ENCODE measurements at places on chromosomes 1 and 21.

DNA sequence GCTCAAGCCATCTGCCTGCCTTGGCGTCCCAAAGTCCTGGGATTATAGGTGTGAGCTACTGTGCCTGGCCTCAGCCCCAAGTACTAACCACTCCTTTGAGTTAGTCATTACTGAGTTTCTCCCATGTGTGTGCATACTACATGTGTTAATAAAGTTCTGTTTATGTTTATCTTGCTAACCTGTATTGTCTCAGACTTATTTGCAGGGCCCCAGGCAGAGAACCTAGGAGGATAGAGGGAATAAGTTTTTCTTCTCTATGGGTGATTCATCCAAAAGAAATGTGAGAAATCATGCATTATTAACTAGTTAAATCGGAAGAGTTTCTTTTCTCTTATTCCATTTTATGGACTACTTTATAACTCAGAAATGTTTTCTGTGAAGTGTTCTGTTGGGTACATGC is 203.9 kb upstream of the CACYBP start:
- DNase-seq, result no peak

- DNase-seq, result no peak
Observed at GRCh38 chr1:4657244-4657789, 2.9 kb downstream of the AJAP1 start.

- no peak for DNase-seq
Observed at GRCh38 chr1:77273891-77274290, 7.9 kb upstream of the AK5 start.

- no peak for DNase-seq
Observed at GRCh38 chr21:43370888-43371570, 55.9 kb downstream of the SIK1 start.

- no peak for DNase-seq
Observed at GRCh38 chr1:214285610-214286440, 4.9 kb downstream of the SMYD2 start.

GRCh38 chr1:54360165-54361005 is 45.8 kb downstream of the SSBP3 start:
- peak; percentile 52 for DNase-seq

- DNase-seq, result no peak
Observed at GRCh38 chr1:86567878-86568277, 21.0 kb downstream of the CLCA4 start.

DNA sequence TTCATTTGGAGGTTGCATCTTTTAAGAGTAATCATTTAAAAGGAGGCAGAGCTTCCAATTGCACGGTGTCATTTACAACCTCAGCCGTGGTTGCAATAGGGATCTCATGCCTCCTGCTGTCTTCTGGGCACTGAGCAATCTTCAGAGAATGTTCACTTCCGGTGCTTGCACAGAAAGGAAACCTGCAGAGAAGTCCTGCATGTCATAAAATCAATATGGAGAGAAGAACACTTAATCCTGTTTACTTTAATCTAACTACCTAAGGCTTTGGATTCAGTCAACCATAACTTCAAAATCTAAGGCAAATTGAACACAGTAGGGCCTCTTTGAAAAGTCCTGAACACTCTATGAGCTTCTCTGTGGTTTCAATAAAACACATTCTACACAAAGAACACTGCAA is 11.3 kb upstream of the MAP10 start:
- DNase-seq, result peak; percentile 69

- no peak for DNase-seq
Observed at GRCh38 chr1:230189341-230189740, 122.3 kb downstream of the GALNT2 start.

GRCh38 chr1:191969290-191969689 is 189.0 kb upstream of the RGS18 start:
- DNase-seq, result no peak

GRCh38 chr1:183477986-183478781 is 5.9 kb downstream of the SMG7 start:
- peak; percentile 40 for DNase-seq
